ENCODE measurements at places on chromosomes 6 and 20.

- DNase-seq: no peak
Observed at GRCh38 chr6:112049026-112049799, 4.7 kb upstream of the CCN6 start.

- DNase-seq: no peak
Observed at GRCh38 chr6:29255530-29255929, 46.0 kb upstream of the OR14J1 start.

GRCh38 chr6:96032661-96033060 lies 16.9 kb downstream of the FUT9 start:
- DNase-seq: no peak

GRCh38 chr6:14309516-14309915 lies 191.9 kb downstream of the CD83 start:
- no peak for DNase-seq

GRCh38 chr20:7113577-7114466 lies 346.3 kb downstream of the BMP2 start:
- no peak for DNase-seq

- no peak for DNase-seq
Observed at GRCh38 chr6:39470506-39470905, 148.0 kb upstream of the KCNK16 start.

DNA sequence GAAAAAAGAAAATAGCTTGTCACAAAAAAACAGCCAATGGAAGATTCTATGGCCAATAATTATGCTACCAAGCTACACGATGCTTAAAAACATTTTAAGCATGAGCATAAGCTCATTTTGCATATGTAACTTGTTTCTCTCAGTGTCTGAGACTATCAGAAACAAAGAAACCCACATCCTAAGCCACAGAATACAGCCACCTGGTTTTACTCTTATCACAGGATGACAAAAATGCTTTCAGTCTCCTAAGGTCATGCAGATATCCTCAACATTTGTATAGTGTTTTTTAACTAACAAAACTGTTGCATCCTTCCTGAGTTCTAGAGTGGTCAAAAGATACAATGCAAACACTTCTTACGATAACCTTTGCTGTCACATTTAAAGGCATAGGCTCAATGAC lies 172.1 kb upstream of the RUNX2 start:
- DNase-seq: no peak

DNA sequence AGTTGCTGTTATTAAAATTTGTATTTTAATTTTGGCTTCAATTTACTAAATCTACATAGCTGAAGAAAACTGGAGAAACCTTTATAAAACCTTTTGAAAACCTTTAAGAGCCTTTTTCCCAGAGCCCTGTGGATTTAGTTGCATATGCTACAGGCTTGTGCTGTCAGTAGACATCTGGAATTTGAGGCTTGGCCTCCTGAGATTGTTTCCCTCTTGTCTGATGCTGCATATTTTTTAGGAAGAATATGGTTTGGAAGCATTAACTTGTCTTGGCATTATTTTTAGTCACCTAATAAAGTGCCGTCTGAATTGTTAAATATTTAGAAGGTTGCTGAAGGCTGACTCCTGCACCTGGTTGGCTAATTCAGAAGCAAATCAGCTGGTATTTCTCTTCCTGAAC lies 369.4 kb downstream of the UTRN start:
- no peak for DNase-seq

DNA sequence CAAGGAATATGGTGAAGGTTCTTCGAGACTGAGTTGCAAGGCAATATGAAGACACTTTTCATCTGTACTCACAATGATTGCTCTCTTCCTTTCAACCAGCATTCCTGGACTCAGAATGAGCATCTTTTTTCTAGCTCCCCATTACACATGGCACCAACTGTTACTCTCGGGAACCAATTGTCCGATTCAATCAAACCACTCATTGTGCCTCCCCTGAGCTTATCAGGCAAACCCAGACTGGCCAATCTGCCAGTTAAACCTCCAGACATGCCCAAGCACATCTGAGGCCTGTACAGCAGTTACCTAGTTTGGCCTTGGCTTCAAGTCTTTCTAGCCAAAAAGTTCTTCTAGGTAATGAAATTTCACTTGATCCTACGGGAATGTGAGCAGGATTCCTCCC lies 164.1 kb downstream of the ID4 start:
- DNase-seq: no peak

- no peak for DNase-seq
Observed at GRCh38 chr6:55543633-55544309, 35.2 kb downstream of the HMGCLL1 start.

DNA sequence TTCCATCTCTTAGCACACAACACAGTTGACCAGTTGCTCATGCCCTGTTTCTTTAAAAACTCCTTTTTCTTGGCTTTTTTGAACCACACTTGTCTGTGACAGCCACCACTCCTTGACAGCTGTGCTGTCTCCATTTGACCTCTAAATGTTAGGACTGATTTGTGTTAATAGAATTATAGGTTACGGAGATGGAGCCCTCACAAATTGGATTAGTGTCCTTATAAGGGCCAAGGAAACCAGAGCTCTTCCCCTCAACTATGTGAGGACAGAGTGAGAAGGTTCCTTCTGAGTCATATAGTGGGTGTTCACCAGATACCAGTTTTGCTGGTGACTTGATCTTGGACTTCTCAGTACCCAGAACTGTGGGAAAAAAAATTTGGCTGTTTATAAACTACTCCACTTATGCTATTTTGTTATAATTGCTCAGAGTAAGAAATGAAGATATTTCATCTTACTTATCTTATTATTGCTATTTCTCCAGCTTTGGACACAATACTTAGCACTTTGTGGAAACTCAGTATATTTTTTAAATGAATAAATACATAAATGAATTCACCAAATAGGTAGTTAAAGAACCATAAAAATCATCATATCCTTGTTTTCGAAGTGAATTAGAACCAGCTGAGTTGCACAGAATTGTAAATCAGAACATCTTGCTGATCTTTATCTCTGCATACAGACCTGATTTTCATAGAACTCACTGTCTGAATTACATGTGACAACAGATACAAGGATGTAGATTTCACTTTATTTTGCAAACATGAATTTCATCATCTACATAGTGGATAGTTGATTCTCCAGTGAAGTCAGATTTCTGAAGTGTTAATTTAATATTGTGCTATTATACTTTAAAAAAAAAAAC lies 598.5 kb upstream of the IRAK1BP1 start:
- no peak for DNase-seq

- no peak for DNase-seq
Observed at GRCh38 chr20:14410869-14411555, 73.6 kb upstream of the FLRT3 start.

- DNase-seq: no peak
Observed at GRCh38 chr6:14294270-14294951, 176.8 kb downstream of the CD83 start.

DNA sequence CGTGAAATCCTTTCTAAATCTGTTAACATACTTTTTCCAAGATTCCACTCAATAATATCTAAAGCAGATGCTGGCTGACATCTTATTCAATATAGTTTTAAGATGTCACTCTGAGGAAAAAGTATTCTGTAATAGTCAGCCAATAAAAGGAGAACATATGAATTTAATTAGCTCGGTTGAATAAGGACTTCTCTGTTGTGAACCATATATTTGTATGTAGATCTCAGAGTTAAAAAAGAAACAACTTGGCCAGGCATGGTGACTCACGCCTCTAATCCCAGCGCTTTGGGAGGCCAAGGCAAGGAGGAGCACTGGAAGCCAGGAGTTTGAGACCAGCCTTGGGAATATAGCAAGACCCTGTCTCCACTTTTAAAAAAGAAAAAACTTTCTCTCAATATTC lies 7.4 kb upstream of the CD24 start:
- no peak for DNase-seq

DNA sequence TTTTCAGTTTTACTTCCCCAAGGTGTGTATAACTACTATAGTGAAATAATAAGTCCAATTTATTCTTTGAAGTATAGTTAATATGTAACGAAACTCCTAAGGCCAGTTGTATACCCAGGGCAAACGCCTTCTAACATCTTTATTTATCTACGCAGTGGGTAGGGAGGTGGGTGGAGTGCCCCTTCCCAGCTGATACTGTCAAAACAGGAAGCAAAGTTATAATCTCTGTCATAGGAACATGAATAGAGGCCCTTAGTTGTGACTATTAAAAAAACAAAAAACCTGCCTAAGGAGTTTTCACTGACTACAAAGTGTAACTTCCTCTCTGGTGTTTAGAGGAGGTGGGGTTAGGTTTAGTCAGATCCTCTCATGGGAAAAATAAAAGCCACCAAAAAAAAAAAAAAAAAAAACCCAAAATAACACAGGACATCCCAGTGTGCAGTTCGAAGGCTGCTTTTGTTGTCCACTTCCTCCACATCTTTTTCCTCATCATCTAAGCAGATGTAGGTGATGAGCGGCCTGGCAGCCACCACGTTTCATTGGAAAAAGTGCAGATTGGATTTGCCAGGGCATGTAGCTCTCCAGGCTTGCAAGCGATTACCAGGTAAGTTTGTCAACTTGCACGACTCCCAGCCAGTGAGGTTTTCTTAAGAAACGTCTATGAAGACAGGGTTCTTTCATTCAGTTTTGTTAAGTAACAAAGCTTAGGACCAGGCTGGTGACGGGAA lies 58.7 kb downstream of the UTRN start:
- DNase-seq: no peak
